ENCODE measurements at places on chromosomes 1 and 21.

GRCh38 chr1:204920967-204921366, 50.3 kb downstream of the NFASC start:
- ATAC-seq, result no peak

GRCh38 chr1:205071028-205071409, 13.2 kb downstream of the TMEM81 start:
- no peak for ATAC-seq

- no peak for ATAC-seq
Observed at GRCh38 chr1:55685560-55685959, 470.4 kb upstream of the USP24 start.

DNA sequence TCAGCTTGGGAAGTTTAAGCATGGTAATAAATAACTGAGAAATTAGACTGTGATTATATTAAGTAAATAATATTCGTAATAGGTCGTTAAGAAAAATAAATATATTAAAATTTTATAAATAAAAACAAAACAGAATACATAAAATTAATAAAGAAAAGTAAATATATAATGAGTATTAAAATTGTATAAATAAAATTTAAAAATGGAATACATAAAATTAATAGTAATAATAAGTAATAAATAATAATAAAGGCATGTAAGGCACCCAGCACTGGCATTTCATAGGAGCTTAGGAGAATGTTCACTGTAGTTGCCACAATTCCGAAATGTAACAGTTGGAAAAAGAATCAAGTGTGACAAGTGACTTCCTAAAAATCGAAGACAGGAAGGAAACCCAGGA, 45.8 kb upstream of the FHAD1 start:
- no peak for ATAC-seq

DNA sequence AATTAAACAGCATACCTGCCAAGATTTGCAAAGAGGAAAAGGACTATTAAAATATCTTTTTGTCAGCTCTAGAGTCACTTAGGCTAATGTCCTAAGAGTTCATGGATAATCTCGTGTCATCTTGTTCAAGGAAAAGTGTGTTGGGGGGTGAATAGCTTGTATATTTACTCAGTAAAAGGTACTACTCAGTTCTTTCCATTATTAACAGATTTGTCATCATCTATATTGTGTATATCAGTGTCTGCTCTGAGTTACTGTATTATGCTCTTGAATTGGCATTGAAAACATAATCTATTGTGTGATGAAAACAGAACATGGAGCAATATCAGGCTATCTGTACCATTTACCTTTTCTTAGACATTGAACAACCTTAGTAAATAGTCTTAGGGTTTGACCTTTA, 41.9 kb downstream of the SMG7 start:
- no peak for ATAC-seq

DNA sequence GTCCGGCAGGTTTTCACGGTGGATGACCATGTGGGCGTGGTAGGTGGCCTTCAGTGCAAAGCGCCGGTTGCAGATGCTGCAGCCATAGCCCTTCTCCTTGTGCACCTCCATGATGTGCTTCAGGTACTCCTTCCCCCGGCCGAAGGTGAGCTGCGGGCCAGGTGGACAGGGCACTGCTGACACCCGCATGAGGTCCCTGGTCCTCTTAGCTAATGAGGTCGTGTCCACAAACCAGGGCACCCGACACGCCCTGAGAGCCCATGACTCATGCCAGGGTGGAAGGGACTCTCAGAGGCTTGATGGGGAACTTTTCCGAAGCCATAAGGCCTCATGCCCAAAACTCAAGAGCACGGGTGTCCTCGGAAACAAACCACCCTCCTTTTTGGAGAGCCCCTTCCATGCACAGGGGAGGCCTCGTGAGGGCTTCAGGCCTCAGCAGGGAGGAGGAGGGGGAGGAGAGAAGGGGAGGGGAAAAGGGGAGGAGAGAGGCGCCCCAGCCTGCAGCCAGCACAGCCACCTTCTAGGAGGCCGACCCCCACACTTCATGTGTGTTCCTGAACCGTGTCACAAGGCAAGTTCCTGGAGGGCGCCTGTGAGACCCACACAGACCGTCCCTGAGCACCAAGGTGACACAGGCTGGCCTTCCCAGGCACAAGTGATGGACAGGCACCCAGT, 54.4 kb upstream of the RIPK4 start:
- ATAC-seq, result no peak

DNA sequence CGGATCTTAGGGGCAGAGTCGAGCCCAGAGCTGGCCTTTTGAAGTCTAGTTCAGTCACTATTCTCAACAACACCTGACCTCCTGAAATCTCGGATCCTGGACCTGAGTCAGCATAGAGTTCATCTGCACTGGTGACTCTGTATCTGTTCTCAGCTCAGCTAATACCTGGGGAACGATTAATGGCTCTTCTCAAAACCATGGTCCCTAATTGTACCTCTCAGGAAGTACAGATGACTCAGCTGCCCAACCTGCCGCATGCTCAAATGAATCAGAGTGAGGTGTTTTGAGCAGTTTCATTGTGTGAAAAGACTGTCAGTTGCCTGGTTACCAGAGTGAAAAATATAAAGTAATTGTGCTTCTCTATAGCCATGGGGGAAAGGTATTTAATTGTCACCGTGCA, 89.2 kb downstream of the SLC35F3 start:
- no peak for ATAC-seq

DNA sequence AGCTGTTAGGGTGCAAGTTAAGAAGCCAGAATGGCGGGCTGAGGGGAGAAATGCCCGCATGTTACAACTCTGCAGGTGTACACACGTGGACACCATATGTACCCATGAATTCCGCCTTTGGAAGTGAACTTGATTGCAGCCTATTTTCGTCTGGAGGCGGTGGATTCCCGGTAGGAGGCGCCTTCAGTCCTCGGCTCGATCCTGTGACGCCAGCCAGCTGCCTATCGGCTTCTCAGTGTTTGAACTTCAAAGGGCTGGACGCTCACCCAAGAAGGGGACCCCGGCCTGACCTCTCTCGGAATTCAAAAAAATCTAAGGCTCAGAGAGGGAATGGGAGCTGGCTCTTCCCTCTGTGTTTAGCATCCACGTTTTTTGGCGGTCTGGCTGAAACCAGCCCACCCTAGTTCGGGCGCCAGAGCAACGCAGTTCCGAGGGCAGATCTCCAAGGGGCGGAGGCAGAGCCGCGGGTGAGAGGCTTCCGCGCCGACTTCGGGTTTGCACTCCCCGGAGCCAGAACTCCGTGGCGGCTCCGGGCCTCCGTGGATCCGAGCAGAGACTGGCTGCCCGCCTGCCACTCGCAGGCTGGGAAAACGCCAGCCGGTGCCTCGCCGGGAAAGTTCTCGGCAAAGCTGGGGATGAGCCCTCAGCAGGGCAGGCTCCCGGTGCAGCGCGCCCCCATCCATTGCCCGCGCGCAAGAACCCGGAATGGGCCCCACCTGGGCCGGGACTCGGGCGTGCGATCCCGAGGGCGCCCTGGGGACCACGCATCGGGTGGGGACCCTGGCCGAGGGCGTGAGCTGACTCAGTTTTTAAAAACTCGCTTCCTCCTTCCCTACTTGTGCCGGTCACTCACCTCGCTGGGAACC, 996 bp upstream of the TMEM51 start:
- ATAC-seq, result no peak

DNA sequence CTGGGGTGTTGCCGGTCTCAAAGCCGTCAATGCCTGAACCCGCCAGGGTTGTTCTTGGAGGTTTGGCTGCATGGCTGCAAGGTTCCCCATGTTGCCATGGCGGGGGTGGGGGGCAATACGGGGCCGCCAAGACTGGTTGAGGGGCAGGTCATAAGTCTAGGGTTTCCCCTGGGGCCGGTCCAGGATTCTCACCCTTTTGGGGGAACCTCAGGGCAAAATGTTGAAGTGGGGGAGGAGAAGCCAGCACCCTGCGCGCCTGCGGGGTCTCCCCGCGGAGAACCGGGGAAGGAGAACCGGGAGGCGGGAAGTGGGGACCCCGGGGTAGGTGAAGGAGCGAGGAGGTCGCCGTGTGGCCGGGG, 401 bp upstream of the ARHGEF10L start:
- ATAC-seq, result no peak

DNA sequence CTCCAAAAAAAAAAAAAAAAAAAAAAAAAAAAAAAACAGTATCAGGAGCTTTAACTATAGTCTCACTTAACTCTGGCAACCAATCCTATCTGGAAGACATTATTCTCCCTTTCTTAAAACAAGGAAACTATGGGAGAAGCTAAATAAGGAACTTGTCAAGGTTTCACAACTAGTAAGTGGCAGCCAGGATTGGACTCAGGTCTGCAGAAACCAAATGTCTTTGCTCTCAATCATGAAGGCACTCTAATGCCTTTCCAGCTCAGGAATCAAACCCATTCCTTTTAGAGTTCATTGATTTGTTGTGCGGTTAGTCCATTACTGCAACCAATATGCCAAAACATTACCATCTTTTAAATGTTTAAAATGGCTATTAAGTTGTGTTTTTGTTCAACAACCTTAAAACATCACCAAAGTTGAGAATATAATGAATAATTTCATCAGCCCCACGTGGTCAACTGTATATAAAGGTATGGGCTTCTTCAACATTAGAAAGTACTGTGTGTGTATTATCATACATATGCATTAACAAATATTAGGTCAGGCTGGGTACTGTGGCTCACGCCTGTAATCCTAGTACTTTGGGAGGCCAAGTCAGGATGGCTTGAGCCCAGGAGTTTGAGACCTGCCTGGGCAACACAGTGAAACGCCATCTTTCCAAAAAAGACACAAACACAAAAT, 1.5 kb downstream of the EPRS1 start:
- no peak for ATAC-seq

DNA sequence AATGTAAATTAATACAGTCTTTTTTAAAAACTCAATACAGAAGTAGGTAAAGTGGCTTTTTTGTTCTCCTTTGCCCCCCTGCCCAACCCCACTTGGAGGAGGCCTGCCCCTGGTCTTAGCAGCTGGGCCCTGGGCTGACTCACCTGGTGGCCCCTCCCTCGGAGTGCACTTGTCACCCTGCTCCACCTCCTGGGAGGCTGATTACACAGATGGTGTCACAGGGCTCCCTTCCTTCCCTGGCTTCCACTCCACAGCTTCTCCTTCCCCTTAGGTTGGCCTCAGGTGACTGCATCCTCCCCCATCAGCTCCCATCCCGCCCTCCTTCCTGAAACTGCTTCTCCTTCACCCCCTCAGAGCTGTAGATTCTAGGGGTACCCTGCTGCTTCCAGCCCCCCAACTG, 11.7 kb upstream of the CAPN9 start:
- no peak for ATAC-seq
